ENCODE measurements at places on chromosomes 6 and 20.
A peak's percentile ranks its signal among the peaks of the same experiment; 100 is the strongest.

DNA sequence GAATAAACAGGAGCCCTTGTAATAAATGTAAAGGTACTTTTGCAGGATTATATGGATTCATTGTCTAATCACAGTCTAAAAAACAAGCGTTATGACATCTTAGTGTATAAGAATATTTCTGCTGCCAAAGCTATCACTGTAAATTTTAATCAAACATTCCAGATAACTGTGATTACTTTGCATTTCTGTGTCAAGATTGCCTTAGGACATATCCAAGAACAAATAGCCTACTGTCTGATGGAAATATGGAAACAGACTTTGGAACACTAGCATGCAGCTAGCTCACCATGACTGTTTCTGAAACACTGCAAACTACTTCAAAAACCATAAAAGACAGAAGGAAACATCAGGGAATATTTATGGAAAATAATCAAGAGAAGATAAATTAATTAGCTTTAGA is 248.7 kb upstream of the ASCC3 start:
- DNase-seq = no peak

GRCh38 chr20:2330090-2330695 is 34.4 kb downstream of the TGM3 start:
- peak; percentile 33 for DNase-seq

- no peak for DNase-seq
Observed at GRCh38 chr20:47164140-47164539, 192.4 kb downstream of the ZMYND8 start.

- peak; percentile 36 for DNase-seq
Observed at GRCh38 chr6:37980222-37980595, 160.7 kb downstream of the ZFAND3 start.
